ENCODE measurements at places on chromosomes 6 and 20.
A peak's percentile ranks its signal among the peaks of the same experiment; 100 is the strongest.

DNA sequence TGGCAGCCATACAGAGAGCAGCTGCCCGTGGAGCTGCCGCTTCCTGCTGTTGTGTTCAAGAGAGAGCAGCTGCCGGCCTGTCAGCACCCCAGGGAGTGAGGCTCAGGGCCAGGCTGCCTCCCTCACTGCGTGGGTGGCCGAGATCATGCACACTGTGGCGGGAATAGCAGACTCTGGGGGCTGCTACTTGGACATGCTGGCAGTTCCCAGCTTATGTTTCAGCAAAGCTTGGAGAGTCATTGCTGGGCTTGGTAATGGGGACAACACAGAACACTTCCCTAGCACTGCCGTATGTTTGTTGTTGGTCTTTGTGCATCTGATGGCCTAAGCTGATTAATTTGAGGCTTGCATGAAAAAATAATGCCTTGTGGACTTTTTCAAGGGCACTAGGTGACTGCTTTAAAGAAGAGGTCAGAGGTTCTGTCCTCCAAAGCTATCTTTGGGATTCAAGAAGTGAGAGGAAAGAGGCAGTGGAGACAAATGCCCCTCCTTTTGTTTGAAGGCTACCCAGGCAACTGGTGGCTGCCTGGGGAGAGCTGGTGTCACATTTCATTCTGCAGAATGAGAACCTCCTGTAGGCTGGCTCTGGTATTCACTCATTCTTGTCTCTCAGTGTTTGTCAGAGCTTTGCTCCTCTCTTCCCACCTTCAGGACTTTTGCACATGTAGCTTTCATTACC is 18.8 kb downstream of the MRAP2 start:
- no peak for DNase-seq

DNA sequence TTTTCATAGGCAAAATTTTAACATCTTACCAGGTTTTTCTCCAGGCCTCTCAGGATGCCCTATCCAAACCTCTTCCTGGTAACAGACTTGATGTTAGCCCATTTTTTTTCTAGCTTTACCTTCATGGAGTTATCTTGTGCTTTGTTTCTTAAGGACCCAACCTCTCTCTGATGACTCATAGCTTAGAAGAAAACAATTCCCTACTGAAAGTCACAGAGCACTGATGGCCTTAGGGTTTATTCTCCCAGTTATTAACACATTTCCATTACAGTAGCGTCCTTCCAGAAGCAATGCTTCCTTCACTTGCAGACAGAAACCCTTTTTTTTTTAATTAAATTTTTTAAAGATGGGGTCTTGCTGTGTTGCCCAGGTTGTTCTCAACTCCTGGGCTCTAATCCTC is 79.4 kb downstream of the IYD start:
- DNase-seq, result no peak

DNA sequence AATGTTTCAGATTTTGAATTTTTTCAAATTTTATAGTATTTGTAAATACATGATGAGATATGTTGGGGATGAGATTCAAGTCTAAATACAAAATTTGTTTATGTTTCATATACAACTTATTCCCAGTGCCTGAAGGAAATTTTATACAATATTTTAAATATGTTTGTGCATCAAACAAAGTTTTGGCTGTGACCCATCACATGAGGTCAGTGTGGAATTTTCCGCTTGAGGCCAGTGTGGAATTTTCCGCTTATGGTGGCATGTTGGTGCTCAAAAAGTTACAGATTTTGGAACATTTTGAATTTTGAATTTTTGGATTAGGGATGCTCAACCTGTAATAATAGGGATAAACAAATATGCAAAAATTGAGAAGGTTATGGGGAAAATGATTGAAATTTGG is 356.6 kb upstream of the JAG1 start:
- DNase-seq, result no peak

DNA sequence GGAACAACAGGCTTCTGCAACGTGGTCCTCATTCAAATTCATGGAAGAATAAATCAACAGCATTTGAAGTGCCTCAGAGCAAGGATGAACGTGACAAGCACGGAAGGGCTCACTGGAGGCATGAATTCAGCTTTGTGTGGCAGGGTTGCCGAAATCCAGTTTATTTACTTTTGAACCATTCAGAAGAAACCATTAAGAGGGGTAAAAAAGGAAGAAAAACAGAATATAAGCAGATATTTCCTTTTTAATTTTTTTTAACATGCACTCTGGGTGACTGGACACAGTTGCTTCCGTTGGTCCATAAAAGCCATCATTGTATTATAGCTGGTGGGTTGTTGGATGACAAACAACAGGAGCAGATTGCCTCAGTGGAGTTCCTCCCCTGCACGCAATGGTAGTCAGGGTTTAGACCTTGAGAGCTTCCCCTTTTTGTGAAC is 17.3 kb upstream of the SNRPB2 start:
- DNase-seq, result peak; percentile 48

GRCh38 chr6:15411766-15412165 is 165.9 kb downstream of the JARID2 start:
- no peak for DNase-seq

DNA sequence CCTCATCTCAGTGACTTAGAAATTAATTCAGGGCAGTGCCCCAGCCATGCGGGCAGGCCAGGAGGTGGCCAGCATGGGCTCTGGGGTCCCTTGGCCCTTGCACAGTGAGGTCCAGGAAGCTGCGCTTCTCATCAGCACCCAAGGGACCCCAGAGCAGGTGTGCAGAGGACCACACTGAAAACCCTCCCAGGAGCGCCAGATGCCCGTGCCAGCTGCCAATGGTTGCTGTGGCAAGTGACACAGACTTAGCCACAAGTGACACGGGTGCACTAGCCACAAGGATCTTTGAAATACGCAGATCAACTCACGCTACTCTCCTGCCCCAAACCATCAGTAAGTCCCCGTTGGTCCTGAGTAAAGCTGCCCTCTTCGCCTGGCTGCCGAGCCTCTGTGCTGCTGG is 88.1 kb downstream of the ERMARD start:
- no peak for DNase-seq

GRCh38 chr20:62772990-62773844 is 23.1 kb upstream of the MRGBP start:
- no peak for DNase-seq

- peak; percentile 49 for DNase-seq
Observed at GRCh38 chr20:53940907-53941545, 129.4 kb downstream of the BCAS1 start.

- DNase-seq, result no peak
Observed at GRCh38 chr6:56062836-56063235, 184.5 kb downstream of the COL21A1 start.

DNA sequence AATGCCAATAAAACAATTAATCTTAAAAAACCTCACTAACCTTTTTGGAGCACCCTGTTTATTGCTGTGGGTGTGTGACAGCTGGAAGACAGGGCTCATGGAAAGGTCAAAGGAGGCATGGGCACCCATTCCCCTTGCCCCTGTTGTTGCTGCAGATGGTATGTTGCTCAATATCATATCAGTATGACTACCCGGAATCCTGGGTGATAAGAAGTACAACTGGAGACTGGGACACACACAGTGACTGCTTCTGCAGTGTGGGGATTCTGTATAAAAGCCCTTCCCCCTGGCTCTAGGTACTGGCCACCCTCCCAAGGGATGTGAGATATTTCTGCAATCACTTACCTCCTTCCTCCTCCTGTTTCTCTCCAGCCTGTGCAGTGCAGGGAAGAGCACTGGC is 47.3 kb upstream of the IL20RA start:
- no peak for DNase-seq

GRCh38 chr20:12702312-12702711 is 306.5 kb upstream of the SPTLC3 start:
- no peak for DNase-seq

DNA sequence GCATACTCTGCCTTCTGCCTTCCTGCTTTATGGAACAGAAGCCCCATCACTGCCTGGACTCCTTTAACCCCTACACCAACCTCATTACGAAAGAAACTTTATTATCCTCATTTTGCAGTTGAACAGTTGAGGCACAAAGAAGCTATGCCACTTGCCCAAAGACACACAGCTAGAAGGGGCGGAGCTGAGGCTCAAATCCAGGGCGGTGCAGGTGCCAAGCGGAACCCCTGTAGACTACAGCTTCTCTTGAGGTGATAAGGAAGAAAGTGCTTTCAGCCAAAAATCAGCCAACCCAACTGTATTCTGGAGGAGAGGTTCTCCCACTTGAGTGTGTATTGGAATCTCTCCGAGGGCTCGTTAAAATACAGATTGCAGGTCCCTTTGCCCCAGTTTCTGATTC is 90.5 kb downstream of the PRND start:
- DNase-seq, result no peak

DNA sequence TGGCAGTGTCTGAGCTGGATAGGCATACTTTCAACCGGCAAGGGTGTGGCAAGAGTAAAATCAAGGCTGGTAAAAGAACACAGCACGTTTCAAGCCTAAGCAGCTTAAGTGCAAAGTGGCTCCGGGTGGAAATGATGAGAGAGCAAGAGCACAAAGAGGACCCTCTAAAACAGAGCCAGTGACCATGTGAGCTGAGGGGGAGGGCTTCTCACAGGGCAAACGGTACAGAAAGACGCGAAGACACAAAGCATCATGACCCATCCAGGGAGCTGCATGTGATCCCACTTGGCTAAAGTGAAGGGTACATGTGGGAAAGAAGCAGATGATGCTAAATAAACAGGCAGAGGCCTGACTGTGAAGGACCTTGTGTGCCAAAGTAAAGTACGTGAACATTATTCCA is 25.7 kb downstream of the FKBP5 start:
- DNase-seq, result no peak

DNA sequence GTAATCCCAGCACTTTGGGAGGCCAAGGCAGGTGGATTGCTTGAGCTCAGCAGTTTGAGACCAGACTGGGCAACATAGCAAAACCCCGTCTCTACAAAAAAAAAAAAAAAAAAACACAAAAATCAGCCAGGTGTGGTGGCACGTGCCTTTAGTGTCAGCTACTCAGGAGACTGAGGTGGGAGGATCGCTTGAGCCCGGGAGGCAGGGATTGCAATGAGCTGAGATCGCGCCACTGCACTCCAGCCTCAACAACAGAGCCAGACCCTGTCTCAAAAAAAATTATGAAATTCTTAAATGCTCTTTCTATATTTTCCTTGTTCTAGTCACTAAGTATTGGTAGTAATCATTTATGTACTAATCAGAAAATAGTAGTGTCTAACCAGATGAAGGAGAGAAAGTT is 30.6 kb downstream of the SYTL3 start:
- DNase-seq, result no peak

DNA sequence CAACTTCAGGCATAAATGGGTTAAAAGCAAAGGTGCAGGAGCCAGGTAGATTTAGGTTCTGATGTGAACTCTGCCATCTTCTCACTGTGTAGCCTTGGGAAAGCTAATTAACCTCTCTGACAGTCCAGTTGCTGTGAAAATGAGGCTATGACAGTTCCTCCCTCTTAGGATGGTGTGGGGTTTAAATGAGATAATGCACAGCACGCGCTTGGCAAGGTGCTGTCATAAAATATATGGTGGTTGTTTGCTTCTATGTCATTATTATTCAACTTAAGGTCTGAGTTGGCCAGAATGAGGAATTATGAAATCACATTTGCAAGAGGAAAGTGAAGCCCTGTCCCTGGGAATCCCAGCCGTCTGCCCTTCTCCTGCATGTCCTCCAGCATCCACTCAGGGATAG is 15.5 kb upstream of the BCAS1 start:
- DNase-seq, result no peak

- DNase-seq, result no peak
Observed at GRCh38 chr6:35544769-35545361, 32.2 kb upstream of the TULP1 start.

- no peak for DNase-seq
Observed at GRCh38 chr20:51969191-51969590, 166.9 kb upstream of the SALL4 start.

DNA sequence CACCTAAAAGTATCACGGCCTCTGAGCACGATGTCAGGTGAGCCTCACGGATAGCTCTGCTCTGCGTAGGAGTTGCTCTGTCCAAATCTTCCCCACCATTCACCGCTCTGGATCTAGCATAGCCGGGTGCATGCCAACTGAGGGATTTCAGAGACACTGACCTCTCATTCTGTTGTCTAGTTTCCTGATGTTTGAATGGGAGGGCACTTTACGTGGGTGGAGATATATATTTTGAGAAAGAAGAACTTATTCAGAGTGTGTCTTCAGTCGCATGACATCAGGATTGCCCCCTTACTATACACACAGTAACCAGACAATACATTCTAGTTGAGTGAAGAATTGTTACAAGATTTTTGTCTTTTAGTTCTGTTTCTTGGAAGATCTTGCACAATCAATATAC is 96.5 kb upstream of the CITED2 start:
- peak; percentile 11 for DNase-seq

DNA sequence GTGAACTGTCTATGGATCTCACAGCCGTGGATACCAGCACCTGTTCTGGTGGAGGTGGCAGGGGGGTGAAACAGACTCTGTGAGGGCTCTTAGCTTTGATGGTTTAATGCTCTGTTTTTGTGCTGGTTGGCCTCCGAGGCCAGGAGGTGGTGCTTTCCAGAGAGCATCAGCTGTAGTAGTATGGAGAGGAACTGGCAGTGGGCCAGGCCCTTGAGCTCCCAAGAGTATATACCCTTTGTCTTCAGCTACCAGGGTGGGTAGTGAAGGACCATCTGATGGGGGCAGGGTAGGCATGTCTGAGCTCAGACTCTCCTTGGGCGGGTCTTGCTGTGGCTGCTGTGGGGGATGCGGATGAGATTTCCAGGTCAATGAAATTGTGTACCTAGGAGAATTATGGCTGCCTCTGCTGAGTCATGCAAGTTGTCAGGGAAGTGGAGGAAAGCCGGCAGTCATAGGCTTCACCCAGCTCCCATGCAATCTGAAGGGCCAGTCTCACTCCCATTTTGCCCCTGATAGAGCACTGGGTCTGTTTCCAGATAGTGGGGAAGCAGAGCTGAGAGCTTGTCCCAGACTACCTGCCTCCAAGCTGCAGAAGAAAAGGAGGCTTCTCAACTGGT is 102.7 kb upstream of the AHI1 start:
- DNase-seq, result no peak

DNA sequence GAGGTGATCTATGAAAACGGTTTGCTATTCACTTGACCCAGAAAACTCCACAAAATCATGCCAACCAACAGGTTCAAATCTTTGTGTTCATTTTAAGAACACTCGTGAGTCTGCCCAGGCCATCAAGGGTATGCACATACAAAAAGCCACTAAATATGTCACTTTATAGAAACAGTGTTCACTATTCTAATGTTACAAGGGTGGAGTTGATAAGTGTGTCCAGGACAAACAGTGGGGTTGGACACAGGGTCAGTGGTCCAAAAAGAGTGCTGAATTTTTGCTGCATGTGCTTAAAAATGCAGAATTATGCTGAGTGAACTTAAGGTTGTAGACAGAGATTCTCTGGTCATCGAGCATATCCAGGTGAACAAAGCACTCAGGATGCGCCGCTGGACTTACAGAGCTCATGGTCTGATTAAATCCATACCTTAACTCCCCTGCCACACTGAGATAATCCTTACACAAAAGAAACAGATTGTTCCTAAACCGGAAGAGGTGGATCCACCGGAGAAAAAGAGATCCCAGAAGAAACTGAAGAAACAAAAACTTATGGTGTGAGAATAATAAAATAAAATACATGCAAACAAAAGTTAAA is 23.5 kb downstream of the KIAA0408 start:
- DNase-seq, result no peak

All from suppressor macrophage (primary cell).